ENCODE measurements at places on chromosomes 16 and 17.

- no peak for DNase-seq
Observed at GRCh38 chr16:89687092-89687940, 827 bp downstream of the CDK10 start.

DNA sequence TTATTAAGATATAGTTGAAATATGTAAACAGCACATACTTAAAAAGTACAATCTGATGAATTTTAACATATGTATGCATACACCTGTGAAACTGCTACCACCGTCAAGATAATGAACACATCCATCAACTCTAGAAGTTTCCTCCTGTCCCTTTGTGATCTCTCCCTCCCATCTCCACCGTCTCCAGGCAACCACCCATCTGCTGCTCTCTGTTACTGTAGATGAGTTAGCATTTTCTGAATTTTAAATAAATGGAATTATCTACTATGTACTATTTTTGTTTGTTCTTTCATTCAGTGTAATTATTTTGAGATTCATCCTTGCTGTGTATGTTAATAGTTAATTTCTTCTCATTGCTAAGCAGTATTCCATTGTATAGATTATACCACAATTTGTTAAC is 40.2 kb upstream of the SMPD3 start:
- no peak for DNase-seq

- DNase-seq = no peak
Observed at GRCh38 chr17:77717941-77718668, 240.4 kb upstream of the TNRC6C start.

DNA sequence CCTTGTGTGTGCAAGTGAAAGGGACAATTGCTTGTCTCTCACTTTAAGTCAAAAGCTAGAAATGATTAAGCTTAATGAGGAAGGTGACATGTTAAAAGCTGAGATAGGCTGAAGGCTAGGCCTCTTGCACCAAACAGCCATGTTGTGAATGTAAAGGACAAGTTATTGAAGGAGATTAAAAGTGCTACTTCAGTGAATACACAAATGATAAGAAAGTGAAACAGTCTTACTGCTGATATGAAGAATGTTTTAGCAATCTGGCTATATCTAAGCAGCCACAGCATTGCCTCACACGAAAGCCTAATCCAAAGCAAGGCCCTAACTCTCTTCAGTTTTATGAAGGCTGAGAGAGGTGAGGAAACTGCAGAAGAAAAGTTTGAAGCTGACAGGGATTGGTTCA is 71.0 kb downstream of the CDRT15 start:
- DNase-seq = no peak

- DNase-seq = no peak
Observed at GRCh38 chr16:85359147-85359822, 247.0 kb upstream of the CIBAR2 start.

DNA sequence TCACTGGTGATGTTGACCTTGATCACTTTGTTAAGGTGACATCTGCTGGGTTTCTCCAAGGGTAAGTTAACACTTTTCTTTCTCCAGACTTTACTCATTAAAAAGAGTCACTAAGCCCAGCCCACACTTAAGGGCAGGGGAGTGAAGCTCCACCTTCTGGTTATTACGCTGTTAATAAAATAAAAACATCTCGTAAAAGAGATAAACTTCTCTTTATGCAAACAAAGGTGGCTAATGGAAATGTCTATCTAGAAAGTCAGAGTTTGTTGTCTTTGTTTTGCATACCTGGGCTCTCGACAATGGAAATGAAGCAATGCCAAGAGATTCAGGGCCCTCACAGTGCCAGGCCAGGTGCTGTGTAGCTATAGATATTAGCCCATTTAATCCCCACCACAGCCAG is 134.4 kb downstream of the ZFHX3 start:
- DNase-seq = no peak

- no peak for DNase-seq
Observed at GRCh38 chr16:85129876-85130704, 17.8 kb upstream of the CIBAR2 start.

GRCh38 chr17:21090902-21091618 is 35.7 kb upstream of the DHRS7B start:
- DNase-seq = no peak

GRCh38 chr16:74601126-74601871 is 5.6 kb downstream of the GLG1 start:
- no peak for DNase-seq

DNA sequence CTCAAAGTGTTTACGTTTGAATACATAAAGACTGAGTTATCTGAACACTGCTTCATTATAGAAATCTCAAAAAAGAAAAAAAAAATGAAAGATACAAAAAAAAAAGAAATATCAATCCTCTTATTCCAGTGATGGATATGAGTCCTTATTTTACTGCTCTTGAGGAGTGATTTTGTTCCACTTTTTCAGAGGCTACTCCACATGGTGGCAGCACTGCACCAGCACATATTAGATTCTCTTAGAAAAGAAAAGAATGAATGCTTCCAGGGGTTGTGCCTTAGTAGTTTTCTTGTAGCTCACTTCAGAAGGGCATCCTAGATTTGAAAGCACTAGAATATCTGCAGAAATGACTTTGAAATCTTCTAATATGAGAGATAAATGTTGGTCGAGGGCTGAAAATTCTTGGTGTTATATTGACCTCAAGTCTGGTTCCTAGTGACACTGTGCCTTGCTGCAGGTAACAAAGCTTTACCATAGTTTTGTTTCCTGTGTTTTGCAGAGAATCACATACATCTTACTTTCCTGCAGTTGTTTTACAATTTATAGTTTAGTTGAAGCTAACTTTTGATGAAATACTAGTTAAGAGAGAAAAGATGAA is 25.9 kb downstream of the AP2B1 start:
- DNase-seq = peak; percentile 14

DNA sequence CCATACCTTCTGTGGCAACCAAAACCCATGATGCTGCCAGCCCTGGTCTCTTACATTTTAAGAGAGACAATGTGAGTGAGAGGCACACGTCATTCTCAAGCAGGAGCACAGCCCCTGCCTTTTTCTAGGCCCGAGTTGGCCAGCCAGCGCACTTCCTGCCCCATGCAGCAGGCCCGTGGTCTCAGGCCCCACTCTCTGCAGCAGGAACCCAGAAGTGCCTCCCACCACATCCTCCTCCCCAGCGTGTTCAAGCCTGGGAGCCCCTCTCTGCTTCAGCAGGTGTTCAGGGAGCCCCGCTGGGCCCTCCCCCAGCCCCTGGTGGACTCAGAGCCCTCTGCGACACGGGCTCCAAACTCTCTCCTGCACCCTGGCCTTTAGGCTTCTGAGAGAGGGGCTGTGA is 30.5 kb downstream of the ITGAE start:
- DNase-seq = no peak

GRCh38 chr17:39461926-39462569 is 762 bp downstream of the CDK12 start:
- DNase-seq = peak; percentile 5

DNA sequence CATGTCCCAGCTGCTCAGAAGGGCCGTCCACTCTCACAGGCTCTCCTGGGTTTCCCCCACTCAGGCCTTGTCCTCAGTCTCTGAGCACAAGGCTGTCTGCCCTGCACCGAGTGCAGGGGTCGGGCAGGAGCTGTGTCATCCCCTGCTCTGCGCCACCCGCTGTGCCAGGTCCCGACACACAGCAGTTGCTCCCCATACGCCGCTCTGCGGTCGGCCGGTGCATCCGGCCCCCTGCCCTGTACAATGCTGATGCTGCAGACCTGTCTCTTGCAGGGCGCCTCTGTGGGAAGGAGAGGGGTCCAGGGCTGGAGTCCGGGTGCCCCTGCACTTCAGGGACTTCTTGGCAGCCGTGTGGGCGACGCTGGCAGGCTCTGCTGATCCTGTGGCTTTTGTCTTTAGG is 6.1 kb downstream of the TSC2 start:
- DNase-seq = no peak

GRCh38 chr16:48950184-48950583 is 331.5 kb downstream of the CBLN1 start:
- no peak for DNase-seq

- no peak for DNase-seq
Observed at GRCh38 chr17:17172001-17172939, 33.9 kb downstream of the PLD6 start.

DNA sequence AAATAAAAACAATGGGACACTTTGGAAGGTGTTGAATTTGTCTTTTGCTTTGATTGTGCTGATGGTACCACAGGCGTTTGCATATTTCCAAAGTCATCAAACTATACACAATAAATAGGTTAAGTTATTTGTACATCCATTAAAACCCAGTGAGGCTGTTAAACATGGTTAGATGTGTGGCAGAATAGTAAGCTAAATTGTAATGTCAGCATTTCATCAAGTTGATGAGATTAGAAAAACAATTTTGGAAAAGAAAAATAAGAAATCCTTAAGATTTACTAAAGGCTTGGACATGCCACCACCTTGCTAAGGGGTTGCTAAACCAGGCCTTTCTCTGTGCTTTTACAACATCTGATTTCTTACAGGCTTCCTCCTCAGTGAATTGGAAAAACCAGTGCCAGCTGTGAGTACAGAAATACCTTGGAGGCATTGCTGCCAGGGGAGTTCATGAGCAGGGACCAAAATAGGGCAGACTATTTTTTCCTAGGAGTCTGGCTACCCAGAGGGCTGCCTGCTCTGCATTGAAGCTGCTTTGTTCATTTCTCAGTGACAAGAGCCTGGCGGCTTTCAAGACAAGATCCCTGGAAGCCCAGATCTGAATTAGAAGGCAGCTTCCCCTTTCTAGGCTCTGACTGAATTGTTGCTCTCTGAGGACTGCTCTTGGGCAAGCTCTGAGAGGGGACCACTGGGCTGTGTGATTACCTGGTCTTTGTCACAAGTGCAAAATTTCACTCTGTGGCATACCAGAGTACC is 43.4 kb upstream of the CA10 start:
- DNase-seq = no peak

DNA sequence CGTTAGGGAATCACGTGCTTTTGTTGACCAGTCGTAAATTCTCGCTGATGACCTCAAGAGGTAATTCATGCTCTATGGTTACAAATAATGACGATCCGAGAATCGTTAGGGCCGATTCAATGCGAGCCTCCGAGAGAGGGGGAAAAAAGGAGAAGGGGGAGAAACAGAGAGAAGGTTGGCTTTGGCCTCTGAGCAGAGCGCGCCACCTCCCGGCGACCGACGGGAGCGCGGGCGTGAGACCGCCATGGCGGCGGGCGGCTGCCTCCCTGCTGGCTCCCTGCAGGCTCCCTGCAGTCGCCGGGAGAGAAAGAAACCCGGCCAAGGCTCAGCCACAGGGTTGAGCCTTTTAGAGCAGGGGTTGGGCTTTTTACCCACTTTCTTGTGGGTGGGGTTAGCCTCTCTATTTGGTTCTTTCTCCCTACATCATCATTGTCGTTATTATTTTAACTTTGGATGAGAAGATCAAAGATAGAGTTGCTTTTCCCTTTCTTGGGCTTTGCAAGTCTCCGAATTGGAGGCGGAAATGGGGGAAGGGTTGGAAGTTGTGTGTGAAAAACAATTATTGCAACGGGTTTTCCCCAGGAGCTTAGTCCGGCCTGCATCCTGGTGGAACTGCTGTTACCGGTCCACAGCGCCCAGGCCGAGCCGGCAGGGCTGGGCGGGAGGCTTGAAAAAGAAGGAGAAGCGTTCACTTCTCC is 410 bp upstream of the HOXB5 start:
- DNase-seq = no peak

- DNase-seq = no peak
Observed at GRCh38 chr17:18011286-18011685, 27.7 kb downstream of the ATPAF2 start.

DNA sequence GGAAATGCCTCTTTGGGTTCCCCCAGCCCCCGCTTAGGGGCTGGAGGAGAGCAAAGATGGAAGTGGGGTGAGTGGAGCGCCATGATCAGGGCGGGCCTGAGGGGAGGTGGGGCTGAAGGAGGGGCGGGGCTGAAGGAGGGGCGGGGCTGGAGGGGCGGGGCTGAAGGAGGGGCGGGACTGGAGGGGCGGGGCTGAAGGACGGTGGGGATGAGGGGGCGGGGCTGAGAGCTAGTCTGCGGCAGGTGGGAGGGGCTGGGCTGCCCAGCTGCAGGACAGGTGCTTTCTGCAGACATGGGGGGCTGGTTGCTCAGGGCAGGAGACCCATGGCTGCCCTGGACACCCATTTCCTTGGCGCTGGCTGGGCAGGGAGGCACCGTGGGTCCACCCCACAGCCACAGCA is 39.1 kb upstream of the PABPN1L start:
- DNase-seq = no peak

DNA sequence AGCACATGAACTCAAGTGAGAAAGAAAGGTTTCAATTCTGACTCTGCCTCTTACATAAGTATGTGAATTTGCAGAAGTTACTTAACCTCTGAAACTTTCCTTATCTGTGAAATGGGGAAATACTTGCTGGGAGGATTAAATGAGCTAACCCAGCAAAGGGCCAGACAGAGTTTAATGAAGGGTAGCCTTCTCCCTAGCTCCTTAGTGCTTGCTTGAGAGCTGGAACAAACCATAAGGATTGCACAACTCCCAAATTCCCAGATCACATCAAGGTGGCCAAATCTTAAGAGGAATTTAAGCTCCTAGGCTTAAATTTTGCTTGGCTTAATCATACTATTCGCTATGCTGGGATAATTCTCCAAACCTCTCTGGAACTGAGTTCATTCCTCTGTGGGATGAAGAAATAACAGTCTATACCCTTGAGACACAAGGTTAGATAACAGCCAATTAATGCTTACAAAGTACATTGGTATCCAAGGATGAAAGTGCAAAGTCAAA is 11.8 kb upstream of the WSB1 start:
- peak; percentile 54 for DNase-seq

DNA sequence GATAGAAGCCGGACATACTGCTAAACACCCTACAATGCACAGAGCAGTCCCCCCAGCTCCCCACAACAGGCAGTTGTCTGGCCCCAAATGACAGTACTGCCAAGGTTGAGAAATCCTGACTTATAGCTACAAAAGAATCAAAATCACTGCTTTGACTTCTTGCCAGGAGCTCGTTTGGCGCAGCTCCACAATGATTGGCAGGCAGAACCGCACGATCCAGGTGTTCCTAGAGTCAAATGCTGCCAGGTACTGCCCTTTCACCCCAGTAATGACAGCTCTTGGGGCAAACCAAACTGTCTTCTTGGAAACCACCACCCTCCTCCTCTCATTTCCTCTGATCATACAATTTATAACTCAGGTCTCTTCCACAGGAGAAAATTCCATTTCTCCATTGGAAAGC is 2.2 kb upstream of the TMC5 start:
- no peak for DNase-seq

GRCh38 chr16:55588799-55589198 is 22.3 kb downstream of the CAPNS2 start:
- DNase-seq = no peak

Measured in skeletal muscle cell (primary cell).